ENCODE measurements at places on chromosomes 3 and 15.

- DNase-seq: no peak
Observed at GRCh38 chr15:74374648-74375302, 7.3 kb upstream of the CYP11A1 start.

- no peak for DNase-seq
Observed at GRCh38 chr3:169578381-169579024, 85.0 kb downstream of the MECOM start.

GRCh38 chr15:91133511-91133910 is 33.5 kb downstream of the SV2B start:
- DNase-seq: no peak

- no peak for DNase-seq
Observed at GRCh38 chr15:63513728-63514127, 9.3 kb downstream of the USP3 start.

- no peak for DNase-seq
Observed at GRCh38 chr15:94346282-94346681, 114.9 kb downstream of the MCTP2 start.
